ENCODE measurements at places on chromosomes 2 and 18.

DNA sequence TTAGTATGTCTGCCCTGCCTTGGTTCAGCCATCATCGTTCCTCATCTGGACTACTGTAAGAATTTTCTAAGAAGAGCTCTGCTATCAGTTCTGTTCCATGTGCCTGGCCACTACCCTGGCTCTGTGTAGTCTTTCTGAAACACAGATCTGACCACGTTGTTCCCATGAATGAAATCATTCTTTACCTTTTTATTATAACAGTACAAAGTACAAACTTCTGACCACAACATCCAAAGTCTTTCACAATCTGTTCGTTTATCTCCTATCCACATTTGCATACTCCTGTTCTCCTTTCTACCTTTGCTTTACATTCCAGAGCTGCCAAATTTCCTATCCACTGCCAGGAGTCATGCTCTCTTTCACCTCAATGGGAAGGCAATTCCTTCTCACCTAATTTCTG, 284.6 kb upstream of the LRP1B start:
- no peak for DNase-seq

DNA sequence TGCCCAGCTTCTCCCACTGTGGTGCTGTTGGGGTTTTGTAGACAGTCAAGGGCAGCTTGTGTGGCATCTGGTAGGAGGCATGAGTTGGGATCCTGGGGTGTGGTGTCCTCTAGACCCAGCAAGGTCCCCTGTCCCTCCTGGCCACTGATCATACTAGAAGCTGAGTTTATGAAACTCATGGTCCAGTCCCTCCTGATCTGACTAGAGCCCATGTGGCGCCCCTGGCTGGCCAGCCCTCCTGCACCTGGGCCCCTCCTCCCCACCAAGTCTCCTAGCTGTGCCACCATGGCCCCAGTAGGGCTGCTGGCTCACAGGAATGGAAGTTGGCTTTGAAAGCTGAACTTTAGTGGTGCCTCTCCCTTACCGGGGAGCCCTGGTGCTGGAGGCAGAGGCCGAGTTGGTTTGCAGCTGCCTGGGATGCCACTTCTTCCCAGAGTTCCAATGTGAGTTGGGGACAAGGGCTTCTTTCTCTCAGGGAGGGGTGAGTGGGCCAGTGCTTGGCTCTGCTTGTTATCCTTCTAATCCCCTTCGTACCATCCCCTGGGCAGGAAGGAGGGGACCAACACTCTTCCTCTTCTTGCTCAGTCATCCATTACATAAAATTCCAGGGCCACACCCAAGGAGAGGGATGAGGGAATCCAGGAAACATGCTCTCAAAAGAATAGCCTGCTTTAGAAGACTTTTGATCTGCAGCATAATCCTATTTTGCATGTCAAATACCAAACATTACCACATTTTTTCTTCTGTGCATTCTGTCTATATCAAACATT, 37.5 kb upstream of the HAAO start:
- DNase-seq, result no peak

DNA sequence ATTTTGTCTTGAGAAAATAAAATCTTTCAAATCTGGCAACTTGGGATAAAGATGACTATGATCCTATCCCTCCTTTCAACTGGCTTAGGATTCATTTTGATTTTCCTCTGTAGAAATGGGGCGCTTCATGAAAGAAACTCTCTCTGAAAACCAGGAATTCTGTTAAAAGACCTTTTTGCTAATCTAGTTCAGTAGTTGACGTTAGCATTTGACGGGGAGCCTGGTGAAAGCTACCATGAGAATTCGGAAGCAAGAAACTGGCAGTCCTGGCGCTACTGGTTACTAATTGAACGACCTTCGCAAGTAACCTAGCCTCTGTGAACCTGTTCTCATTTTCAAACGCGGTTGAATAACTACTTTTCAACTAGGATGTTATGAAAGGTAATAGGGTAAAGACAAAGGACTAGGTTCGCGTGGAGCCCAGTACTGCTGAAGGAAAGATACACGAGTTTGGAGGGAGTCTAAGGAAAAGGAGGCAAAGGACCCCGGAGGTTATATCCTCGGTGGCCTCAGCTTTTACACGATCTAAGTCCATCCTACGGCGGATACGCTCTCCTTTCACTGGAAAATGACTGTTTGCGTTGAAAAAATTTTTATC, 604 bp upstream of the STK11IP start:
- DNase-seq, result no peak

- no peak for DNase-seq
Measured at GRCh38 chr2:2847209-2847676, 516.2 kb upstream of the MYT1L start.

DNA sequence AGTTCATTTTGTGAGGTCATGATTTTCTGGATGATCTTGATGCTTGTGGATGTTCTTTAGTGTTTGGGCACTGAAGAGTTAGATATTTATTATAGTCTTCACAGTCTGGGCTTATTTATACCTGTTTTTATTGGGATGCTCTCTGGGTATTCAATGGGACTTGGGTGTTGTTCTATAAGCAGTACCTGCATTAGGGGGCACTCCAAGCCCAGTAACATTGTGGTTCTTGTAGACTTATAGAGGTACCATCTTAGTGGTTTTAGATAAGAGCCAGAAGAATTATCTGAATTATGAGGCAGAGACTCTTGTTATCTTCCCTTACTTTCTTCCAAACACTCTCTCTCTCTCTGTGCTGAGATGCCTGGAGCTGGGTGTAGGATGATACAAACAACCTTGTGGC, 470.0 kb downstream of the PIK3C3 start:
- DNase-seq, result no peak

GRCh38 chr2:37862620-37863019, 62.5 kb upstream of the RMDN2 start:
- no peak for DNase-seq

- no peak for DNase-seq
Measured at GRCh38 chr2:196745711-196746110, 53.8 kb downstream of the GTF3C3 start.

- no peak for DNase-seq
Measured at GRCh38 chr2:188607501-188607900, 315.8 kb downstream of the GULP1 start.
